Aorta (tissue), 5 donors: ENCODE measurements at places on chromosomes 2 and 18.

DNA sequence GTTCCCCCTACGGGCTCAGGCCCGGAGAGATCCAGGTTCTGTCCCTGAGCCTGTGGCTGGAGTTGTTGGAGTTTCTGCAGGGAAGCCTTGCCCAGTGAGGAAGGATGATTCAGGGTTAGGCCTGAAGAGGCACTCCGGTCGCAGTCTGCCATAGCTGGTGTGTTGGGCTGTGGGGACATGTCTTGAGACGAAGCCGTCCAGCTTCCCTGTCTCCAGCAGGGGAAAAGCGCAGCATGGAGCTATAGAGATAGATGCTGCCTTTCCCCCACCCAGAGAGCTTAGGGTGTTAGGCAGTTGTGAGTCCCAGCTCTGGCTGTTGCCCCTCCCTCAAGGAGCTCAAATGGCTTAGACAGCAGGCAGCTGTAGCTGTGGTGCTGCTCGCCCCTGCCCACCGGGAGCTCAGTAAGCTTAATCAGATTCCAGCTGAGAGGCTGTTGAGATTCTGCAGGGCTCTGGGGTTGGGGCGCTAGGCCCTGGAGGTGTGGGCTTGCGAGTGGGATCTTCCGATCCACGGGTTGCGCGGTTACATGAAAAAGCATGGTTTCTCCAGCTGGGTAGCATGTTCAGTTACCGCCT is 103.9 kb downstream of the PMAIP1 start:
- no peak overlapping the region for H3K27ac ChIP-seq
- no peak for DNase-seq
- H3K4me1 ChIP-seq, result no peaks in the 10 kb centered on the region
- H3K36me3 ChIP-seq, result no peaks in the 10 kb centered on the region
- no peak overlapping the region for H3K4me3 ChIP-seq
- H3K27me3 ChIP-seq, result no peaks in the 10 kb centered on the region

DNA sequence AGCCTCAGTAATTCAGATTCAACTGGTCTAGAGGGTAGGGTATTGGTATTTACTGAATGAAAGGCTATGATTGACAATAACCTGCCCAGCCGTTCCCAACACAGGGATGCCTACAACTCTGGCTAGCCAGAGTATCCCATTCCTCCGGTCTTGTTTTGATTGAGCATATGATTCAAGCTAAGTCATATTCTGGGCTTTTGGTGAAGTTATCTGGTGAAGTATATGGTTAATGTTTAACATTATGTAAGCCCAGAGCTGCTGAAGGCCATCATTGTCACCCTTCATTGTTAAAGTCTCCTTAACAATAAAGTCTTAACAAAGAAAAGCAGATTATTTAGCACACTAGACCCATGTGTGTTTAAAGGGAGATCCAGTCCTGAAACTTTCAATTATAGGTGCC is 152.6 kb downstream of the EXOC6B start:
- H3K27ac ChIP-seq, result no peak overlapping the region
- no peaks in the 10 kb centered on the region for H3K36me3 ChIP-seq
- no peaks in the 10 kb centered on the region for H3K4me1 ChIP-seq
- H3K27me3 ChIP-seq, result no peaks in the 10 kb centered on the region

GRCh38 chr2:80153151-80153550 is 151.4 kb downstream of the LRRTM1 start:
- H3K36me3 ChIP-seq, result no peaks in the 10 kb centered on the region
- no peaks in the 10 kb centered on the region for H3K4me1 ChIP-seq
- DNase-seq, result no peak
- no peak overlapping the region for H3K4me3 ChIP-seq
- H3K27me3 ChIP-seq, result no peaks in the 10 kb centered on the region

DNA sequence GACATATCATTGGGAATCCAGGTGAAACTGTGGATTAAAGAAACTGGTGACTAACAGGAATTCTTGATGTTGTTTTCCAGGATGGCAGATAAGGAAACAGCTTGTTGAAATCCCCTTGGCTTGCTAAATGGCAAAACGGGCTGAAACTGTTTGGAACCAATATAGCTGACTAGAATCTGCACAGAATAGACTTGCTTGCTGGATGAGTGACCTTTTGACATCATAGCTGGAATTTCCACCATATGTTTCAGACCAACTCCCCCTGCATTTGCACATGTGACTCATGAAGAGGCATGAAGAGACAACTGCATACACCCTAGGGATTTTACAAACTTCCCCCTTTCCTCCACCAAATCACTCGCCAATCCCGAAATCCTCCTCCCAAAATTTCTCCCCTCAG is 87.7 kb upstream of the LYPD1 start:
- no peak overlapping the region for H3K4me3 ChIP-seq
- no peaks in the 10 kb centered on the region for H3K4me1 ChIP-seq
- no peaks in the 10 kb centered on the region for H3K27me3 ChIP-seq
- DNase-seq, result no peak
- no peaks in the 10 kb centered on the region for H3K36me3 ChIP-seq
